ENCODE measurements at places on chromosomes 6 and 20. TPM values are rescaled to one million over a fixed set of nuclear protein-coding genes. Genes with fewer than 3 reads are reported as not detected.

Gene CCDC170
- total RNA-seq = not detected

Gene PRICKLE4
- total RNA-seq = 0.29 TPM

GRCh38 chr6:26520237-26520849 is 17.8 kb upstream of the HMGN4 start:
- H3K27ac ChIP-seq = peak overlapping the region; percentile 97
- H3K27me3 ChIP-seq = no peaks in the 10 kb centered on the region
- H3K4me1 ChIP-seq = peaks cover 46% of the 10 kb centered on the region
- no peak for DNase-seq
- H3K4me3 ChIP-seq = peak overlapping the region; percentile 92

- no peak for DNase-seq
- H3K4me3 ChIP-seq = no peak overlapping the region
- no peaks in the 10 kb centered on the region for H3K36me3 ChIP-seq
- H3K4me1 ChIP-seq = no peaks in the 10 kb centered on the region
- H3K27me3 ChIP-seq = no peaks in the 10 kb centered on the region
Measured at GRCh38 chr6:119575721-119576120, 226.2 kb upstream of the MAN1A1 start.

GRCh38 chr6:95325916-95326315 is 251.4 kb upstream of the MANEA start:
- H3K36me3 ChIP-seq = no peaks in the 10 kb centered on the region
- no peak for DNase-seq
- no peaks in the 10 kb centered on the region for H3K27me3 ChIP-seq
- no peak overlapping the region for H3K27ac ChIP-seq

DNA sequence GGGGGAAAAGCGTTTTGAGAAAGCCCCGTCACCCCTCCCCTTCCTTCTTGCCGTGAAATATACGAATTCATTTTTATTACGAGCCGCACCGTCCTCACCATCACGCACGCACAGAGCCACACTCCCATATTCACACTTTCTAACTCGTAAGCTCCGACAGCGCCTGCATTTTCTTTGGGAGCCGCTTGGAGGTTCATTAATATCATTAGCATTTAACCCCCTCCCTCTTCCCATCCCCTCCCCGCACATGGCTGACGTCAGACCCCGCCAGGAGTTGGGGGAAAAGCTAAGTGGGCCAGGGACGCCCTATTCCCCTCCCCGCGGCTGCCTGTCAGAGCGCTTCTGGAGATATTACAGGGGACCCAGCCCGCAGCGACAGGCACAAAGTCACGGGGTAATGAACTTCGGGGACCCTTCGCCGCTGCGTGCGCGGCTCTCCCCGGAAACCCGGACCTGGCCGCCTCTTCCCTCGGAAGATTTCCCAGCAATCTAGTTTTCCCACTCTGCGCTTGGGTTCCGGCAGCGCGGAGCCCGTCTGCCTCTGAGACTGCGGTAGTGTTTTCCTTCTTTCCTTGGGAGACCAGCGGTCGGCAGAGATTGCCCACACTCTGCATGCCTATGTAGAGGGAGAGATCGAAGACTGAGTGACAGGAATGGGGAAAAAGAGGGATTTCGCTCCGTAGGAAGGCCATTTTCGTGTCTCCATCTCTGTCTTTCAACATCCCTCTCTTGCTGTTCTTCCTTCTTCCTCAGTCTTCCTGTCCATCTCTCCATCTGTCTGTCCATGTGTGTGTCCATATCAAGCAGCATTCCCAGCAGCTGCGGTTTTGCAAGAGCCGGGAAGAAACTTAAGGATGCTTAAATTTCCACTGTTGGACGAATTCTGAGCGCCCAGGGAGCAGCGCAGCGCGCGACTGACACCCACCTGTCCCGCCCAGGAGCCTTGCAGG is at the start of gene NR2E1:
TSS of gene NR2E1 (plus strand) at position 309 of the 950 bp plus-strand sequence. CDS start 744 bp downstream, outside the sequence.
- DNase-seq = no peak
- peak within 1 kb of the TSS; percentile 80 for H3K4me3 ChIP-seq
- peaks cover 51% of the 10 kb centered on the region for H3K4me1 ChIP-seq
- H3K27ac ChIP-seq = peak within 1 kb of the TSS; percentile 42
- no peaks in the 10 kb centered on the region for H3K36me3 ChIP-seq

Measured in activated T-cell treated with anti-CD3 and anti-CD28 coated beads, Interleukin-2, amount 50 U/mL, for 72 hours (primary cell).